CD4-positive, alpha-beta T cell (primary cell): ENCODE measurements at places on chromosomes 5 and 9.

DNA sequence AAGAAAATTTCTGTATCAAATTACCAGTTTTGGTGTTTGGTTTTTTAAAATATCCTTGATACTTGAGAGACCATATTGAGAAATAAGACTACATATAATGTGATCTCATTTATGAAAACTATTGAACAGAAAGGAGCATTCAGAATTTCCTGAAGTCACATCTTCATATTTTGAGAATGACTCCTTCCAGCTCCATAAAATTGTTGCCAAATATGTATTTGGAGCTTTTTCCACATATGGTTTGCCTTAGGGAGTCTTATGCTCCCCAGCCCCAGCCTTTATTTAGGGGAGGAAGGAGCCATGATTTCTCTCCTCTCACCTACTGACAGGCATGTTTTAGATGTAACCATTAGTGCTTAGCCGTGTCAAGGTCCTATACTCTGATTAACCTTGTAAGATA lies 51.1 kb downstream of the GCNT1 start:
- no peaks in the 10 kb centered on the region for H3K36me3 ChIP-seq
- H3K4me3 ChIP-seq, result no peak overlapping the region
- no peaks in the 10 kb centered on the region for H3K27me3 ChIP-seq
- no peak for DNase-seq
- H3K4me1 ChIP-seq, result no peaks in the 10 kb centered on the region
- no peak overlapping the region for H3K27ac ChIP-seq

DNA sequence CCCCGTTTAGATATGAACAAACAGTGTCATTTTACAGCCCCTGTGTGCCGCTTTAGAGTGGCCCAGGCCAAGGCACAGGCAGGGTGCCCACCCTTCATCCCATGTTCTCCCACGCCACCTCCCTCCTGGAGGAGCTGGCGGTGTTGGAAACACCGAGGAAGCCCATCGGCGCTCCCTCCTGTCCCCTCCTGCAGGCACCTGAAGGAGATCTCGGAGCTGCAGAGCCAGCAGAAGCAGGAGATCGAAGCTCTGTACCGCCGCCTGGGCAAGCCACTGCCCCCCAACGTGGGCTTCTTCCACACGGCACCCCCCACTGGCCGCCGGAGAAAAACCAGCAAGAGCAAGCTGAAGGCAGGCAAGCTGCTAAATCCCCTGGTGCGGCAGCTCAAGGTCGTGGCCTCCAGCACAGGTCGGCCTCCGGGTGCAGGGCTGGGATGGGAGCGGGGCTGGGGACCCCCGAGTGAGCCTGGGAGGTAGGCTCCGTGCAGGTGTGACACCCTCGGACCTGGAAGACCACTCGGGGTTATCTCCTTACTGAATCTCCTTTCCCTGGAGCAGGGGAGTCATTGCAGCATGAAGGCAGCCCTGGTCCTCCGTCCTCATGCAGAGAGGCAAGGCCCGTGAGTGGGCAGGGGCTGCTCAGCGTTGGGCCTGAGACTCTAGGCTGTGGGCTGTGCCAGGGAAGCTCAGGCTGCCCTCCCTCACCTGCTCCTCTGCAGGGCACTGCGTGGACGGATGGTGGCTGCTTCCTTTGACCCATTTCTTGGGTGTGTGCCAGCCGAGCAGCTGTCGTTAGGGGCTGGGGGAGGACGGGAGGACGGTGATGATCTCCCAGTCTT lies 113.9 kb downstream of the WNK2 start:
- H3K4me1 ChIP-seq, result peaks cover 15% of the 10 kb centered on the region
- H3K27me3 ChIP-seq, result no peaks in the 10 kb centered on the region
- no peak for DNase-seq
- H3K4me3 ChIP-seq, result no peak overlapping the region
- no peak overlapping the region for H3K27ac ChIP-seq

DNA sequence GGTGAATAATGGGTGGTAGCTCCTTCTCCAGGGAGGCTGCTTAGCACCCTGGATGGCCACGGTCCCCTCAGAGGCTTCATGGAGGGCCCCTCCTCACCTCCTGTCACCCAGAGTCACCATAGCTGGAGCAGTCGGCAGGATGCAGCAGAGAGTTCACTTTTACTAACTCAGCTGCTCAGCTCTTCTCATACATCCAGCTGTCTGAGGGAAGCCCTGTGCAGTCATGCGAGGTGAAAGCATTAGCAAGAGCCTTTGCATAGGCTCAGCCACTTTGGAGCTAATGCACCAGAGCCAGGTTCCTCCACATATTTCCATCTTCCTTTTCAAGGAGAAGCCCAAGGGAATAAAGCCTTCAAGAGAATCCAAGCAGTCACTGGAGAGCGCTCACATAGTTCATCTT lies 499.2 kb downstream of the BNC2 start:
- H3K4me3 ChIP-seq, result no peak overlapping the region
- H3K4me1 ChIP-seq, result no peaks in the 10 kb centered on the region
- no peak overlapping the region for H3K27ac ChIP-seq
- no peaks in the 10 kb centered on the region for H3K36me3 ChIP-seq

DNA sequence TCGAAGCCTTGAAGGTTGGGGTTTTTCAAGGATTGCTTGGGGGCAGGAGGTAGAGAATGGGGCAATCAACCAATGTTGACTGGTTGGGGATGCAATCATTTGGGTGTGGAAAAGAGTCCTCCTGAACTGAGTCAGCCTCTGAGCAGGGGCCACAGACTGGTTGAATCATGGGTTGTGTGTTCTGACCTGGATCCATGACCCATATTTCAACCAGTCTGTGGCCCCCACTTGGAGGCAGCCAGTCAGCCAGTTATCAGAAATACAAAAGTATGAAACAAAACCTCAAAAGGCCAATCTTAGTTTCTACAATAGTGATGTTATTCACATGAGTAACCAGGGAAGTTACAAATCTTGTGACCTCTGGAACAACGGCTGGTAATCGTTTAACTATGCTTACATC lies 81.4 kb upstream of the RANBP6 start:
- H3K4me1 ChIP-seq, result no peaks in the 10 kb centered on the region
- no peak for DNase-seq
- no peak overlapping the region for H3K4me3 ChIP-seq
- H3K27ac ChIP-seq, result no peak overlapping the region
- H3K36me3 ChIP-seq, result no peaks in the 10 kb centered on the region
- H3K27me3 ChIP-seq, result no peaks in the 10 kb centered on the region

GRCh38 chr9:126504086-126504976 lies 109.4 kb upstream of the LMX1B start:
- H3K36me3 ChIP-seq, result no peaks in the 10 kb centered on the region
- peaks cover 15% of the 10 kb centered on the region for H3K27me3 ChIP-seq
- no peak for DNase-seq
- no peak overlapping the region for H3K27ac ChIP-seq
- no peak overlapping the region for H3K4me3 ChIP-seq

- no peaks in the 10 kb centered on the region for H3K36me3 ChIP-seq
- no peaks in the 10 kb centered on the region for H3K4me1 ChIP-seq
- peaks cover 32% of the 10 kb centered on the region for H3K27me3 ChIP-seq
- DNase-seq, result no peak
- H3K27ac ChIP-seq, result no peak overlapping the region
Measured at GRCh38 chr9:119365291-119366027, 3.8 kb downstream of the BRINP1 start.

GRCh38 chr9:76567086-76567485 lies 108.1 kb downstream of the GCNT1 start:
- H3K4me3 ChIP-seq, result no peak overlapping the region
- DNase-seq, result no peak
- H3K27ac ChIP-seq, result no peak overlapping the region
- H3K4me1 ChIP-seq, result peaks cover 3% of the 10 kb centered on the region
- H3K27me3 ChIP-seq, result no peaks in the 10 kb centered on the region
- H3K36me3 ChIP-seq, result no peaks in the 10 kb centered on the region

- no peak overlapping the region for H3K4me3 ChIP-seq
- DNase-seq, result no peak
- peaks cover 26% of the 10 kb centered on the region for H3K4me1 ChIP-seq
- no peaks in the 10 kb centered on the region for H3K36me3 ChIP-seq
- H3K27me3 ChIP-seq, result peaks cover 21% of the 10 kb centered on the region
Measured at GRCh38 chr5:139698490-139699146, 50.5 kb downstream of the CXXC5 start.

DNA sequence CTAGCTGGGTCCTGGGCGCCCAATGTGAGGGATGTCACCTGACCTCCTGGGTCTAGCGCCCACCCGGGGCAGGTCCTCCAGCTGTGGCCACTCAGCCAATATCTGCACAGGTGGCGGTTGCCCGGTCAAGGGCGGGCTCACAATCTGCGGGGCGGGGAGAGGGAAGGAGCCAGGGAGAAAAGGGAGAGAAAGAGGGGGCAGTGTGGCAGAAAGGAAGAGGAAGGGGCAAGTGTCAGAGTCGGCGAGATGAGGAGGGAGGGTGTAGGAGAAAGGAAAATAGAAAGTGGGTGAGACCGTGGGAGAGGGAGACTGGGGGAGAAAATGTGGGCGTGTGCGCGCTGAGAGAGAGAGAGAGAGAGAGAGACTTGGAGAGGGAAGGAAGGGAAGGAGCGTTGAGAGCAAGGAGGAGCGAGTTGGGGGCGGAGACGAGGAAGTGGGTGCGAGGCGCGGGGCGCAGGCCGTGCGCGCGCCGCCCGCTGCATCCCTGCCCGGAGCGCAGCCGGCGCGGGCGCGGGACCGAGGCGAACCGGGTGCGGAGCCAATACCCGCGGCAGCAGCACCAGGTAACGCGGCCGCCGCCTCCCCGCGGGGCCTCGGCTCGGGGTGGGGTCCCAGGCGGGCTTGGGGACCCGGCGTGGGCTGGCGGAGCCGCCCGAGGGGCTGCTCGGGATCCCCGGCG lies at the start of gene HRH2:
Gene HRH2 (plus strand): TSS at position 479 of the 679 bp plus-strand sequence. CDS start 25,163 bp downstream, outside the sequence.
- H3K4me3 ChIP-seq, result peak within 1 kb of the TSS; percentile 92
- H3K36me3 ChIP-seq, result peaks cover 5% of the 10 kb centered on the region
- peak; percentile 34 for DNase-seq
- no peaks in the 10 kb centered on the region for H3K27me3 ChIP-seq
- peaks cover 74% of the 10 kb centered on the region for H3K4me1 ChIP-seq

GRCh38 chr5:6340100-6340499 lies 38.2 kb downstream of the MED10 start:
- H3K27ac ChIP-seq, result no peak overlapping the region
- H3K4me1 ChIP-seq, result no peaks in the 10 kb centered on the region
- no peaks in the 10 kb centered on the region for H3K36me3 ChIP-seq
- H3K4me3 ChIP-seq, result no peak overlapping the region
- H3K27me3 ChIP-seq, result no peaks in the 10 kb centered on the region

- no peaks in the 10 kb centered on the region for H3K27me3 ChIP-seq
- no peak overlapping the region for H3K27ac ChIP-seq
- H3K4me1 ChIP-seq, result no peaks in the 10 kb centered on the region
- H3K36me3 ChIP-seq, result no peaks in the 10 kb centered on the region
Measured at GRCh38 chr9:109787735-109788134, 7.7 kb downstream of the PALM2AKAP2 start.

DNA sequence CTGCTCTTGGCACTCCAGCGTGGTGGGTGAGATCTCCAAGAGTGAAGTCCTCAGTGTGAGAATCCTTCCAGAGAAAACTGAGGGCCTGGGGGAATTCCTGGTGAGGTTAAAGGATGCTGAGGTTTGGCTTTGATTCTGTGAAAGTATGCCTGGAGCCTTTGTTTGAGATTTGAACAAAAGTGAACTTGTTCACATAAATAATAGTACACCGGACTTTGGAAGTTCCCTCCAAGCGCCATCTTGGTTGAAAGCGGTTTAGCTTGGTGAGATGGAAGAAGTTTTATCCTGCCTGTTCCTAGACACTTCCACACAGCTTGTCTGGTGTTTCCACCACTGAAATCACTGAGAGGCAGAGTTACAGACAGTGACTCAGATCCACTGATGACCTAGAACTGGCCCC lies 286.4 kb downstream of the NTRK2 start:
- no peak overlapping the region for H3K27ac ChIP-seq
- H3K4me3 ChIP-seq, result no peak overlapping the region
- H3K36me3 ChIP-seq, result no peaks in the 10 kb centered on the region
- H3K4me1 ChIP-seq, result no peaks in the 10 kb centered on the region
- peaks cover 9% of the 10 kb centered on the region for H3K27me3 ChIP-seq

DNA sequence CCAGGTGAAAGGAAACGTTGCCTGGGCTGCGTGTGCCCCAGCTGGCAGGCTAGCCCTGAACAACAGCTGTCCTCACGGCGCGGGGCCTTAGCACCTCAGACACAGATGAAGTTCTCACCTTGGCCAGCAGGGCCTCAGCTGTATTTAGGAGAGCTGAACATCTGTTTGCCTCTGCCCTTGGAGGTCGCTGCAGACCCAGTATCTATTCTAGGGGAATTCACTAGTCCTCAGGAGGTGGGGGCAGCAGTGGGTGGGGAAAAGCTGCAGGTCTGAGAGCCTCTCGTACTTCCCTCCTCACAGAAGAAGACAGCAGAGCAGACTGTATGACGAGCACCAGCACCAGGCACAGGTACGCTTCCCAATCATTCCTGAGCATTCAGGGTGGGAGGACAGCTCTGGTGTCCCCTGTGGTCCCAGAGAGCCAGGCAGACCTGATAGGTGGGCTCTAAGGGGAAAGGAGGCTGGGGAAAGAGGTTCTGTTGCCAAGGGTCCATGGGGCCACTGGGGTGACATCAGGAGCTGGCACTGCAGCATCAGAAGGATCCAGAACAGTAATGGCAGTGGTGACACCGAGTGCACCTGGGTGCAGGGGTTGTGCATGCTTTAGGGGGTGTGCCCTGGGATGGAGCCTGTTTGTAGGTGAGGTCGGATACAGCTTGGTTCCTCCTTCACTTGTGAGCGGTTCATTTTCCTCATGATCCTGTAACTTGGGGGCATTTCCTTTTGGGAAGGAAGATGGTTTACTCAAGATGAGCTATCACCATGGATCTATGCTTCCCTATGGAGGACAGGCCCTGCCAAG lies 13.8 kb downstream of the CD74 start:
- H3K27ac ChIP-seq, result no peak overlapping the region
- H3K36me3 ChIP-seq, result peaks cover 89% of the 10 kb centered on the region
- no peaks in the 10 kb centered on the region for H3K4me1 ChIP-seq
- no peaks in the 10 kb centered on the region for H3K27me3 ChIP-seq
- H3K4me3 ChIP-seq, result no peak overlapping the region

- H3K4me3 ChIP-seq, result no peak overlapping the region
- H3K36me3 ChIP-seq, result no peaks in the 10 kb centered on the region
- H3K4me1 ChIP-seq, result peaks cover 4% of the 10 kb centered on the region
Measured at GRCh38 chr9:111872886-111873285, 23.7 kb upstream of the UGCG start.

DNA sequence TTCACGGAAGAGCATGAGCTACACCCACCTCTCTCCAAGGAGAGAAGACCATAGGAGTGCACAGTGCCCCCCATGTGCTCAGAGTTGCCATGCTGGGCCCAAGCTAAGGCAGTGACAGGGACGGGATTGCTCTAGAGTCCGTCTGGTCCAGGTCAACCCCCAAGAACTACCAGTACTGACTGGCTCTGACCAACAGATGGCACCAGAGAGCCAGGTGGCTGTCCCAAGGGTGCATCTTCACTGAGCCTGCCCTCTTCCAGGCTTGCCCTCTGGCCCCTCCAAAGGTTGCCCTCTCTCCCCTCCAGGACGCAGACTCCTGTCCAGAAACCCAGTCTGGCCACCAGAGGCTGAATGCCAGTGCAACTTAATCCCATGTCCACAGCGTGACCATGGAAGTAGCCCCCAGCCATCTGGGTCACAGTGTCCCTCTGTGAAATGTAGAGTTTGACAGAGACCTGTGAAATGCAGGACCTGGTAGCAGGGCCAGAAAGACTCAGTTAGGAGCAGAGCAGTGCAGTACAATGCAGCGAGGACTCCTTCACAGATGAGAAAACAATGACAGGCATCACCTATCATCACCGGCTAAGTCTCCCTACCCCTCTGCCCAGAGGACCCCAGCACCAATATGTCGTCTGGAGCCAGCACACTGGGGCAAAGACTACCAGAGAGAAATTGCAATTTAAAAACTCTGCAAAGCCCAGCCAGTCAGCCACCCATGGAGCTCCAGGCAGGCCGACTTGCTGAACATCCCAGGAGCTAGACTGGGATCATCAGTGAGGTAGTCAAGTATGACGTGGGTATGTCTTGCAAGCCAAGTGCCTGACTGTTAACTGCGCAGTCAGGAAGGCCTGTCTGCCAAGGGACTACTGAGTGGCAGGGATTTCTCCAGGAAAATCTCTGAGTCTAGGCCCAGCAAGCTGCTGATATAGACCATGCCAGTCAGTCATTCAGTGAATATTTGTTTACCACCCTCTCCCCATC lies 7.7 kb upstream of the SKP1 start:
- H3K4me3 ChIP-seq, result no peak overlapping the region
- DNase-seq, result peak; percentile 87
- peaks cover 6% of the 10 kb centered on the region for H3K4me1 ChIP-seq
- H3K27me3 ChIP-seq, result no peaks in the 10 kb centered on the region
